Psoas muscle (tissue), 8 donors: ENCODE measurements at places on chromosomes 11 and 22. TPM values are rescaled to one million over a fixed set of nuclear protein-coding genes. Genes with fewer than 3 reads are reported as not detected.

PKP3 gene
- total RNA-seq, result 0.15 TPM

OR4D5 gene
- total RNA-seq, result not detected

NXPE4 gene
- not detected for total RNA-seq

CLCF1 gene
- 1.5 TPM for total RNA-seq

FOSL1 gene
- 12.5 TPM for total RNA-seq
